ENCODE measurements at places on chromosomes 12 and 14.

- no peak for DNase-seq
Observed at GRCh38 chr14:68286667-68287066, 467.1 kb downstream of the RAD51B start.

- DNase-seq, result no peak
Observed at GRCh38 chr14:64849940-64850339, 29.8 kb downstream of the SPTB start.

GRCh38 chr12:43332977-43333640 is 218.9 kb downstream of the ADAMTS20 start:
- no peak for DNase-seq

GRCh38 chr14:86373886-86374285 is 843.9 kb downstream of the FLRT2 start:
- DNase-seq, result no peak

DNA sequence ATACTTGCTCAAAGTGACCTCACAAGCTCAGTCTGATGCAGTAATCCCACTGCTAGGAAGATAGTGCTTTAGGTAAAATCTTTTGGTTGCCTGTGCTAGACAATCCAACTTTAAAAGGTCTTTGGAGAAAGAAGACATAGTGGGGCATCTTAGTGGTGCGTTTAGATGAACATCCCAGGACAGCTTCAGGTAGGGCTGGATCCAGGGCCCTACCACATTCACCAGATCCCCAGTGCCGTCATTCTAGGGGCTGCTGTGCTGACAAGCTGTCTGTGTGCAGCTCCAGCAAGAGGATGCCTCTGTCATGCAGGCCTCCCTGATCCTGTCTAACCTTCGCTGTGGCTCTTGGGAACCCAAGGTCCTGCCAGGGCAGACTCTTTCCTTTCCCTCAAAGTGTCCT is 100.7 kb upstream of the EIF5 start:
- no peak for DNase-seq

DNA sequence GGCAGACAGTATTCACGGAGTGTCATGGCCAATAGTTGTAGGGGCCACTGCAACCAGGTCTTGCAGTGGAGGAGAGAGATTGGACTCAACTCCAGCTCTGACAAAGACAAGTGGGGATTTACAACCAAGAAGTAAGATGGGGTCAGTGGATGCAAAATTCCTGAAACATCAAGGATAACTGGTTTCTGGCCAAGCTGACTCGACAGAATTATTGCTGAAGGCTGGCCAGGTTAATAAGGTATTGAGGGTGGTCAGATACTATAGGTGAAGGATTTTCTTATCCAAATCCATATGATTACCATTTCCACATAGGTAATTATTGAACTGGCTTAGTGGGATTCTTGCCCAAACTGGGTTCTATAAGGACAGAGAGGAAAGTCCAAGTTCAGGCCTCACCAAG is 64.9 kb upstream of the FOXG1 start:
- DNase-seq, result no peak

DNA sequence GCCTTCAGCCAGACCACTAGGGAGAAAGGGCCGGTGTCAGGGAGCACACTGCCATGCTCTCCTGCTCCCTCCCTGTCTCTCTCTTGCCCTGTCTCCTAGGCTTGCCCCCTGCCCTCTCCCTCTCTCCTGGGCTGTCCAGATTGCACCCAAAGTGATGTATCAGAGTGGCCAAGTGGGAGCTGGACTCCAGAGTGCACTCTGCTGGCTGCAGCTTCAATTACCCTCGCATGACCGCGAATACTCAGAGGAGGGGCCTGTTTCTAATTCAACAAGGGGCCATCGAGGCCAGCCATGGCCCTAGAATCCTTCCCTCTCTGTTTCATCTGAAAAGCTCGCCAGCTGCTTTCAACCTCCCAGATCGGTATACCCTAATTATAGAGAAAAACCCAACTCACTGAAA is 206.4 kb upstream of the FKBP4 start:
- no peak for DNase-seq

DNA sequence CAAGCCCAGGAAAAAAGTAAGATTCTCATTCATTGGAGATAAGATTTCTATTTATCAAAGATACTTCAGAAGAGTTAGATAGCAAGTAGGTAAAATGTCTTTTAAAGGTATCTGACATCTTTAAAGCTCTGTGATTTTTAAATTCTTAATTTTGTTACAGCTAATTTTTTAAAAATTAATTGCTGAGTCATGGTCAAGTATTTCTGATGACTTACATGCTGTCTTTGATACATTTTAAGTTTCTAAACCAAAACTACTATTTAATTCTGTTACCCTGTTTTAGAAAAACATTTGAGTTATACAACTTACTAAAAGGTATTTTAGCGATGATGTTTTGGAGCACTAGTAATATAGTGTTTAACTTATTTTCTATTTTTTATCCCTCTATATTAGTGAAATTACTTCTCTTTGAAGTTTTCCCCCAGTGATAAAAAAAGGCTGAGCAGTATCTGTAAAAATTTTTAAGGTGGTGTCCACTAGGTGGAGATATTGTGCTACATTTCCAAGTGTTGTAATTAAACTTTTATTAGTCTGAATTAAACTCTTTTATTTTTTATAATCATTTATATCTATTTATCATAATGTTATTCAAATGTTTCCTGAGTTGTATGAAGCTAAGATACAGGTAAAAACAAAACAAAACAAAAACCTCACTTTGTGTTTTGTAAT is 11.5 kb downstream of the ALG10 start:
- DNase-seq, result no peak

DNA sequence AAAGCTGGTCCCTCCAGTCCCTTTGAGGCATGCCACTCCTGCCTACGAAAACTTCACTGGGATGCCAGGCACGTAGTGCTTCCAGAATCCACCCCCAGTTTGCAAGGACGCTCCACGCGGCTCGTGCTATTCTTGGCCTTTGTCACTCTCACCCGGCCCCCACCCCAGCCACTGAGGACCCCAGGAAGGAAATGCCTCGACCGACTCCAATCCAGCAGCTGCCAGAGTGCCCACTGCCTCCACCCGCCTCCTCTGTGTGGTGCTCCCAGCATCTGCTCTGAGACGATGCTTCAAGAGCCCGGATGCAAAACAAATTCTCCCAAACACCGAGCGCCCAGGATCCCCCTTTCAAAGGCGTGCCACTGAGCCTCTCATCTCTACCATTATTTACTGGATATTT is 123.9 kb downstream of the RFLNA start:
- DNase-seq, result no peak

GRCh38 chr12:12915656-12916055 is 24.3 kb downstream of the GPRC5A start:
- DNase-seq, result no peak

- DNase-seq, result no peak
Observed at GRCh38 chr12:49616533-49617219, 6.7 kb upstream of the PRPF40B start.

- DNase-seq, result no peak
Observed at GRCh38 chr12:1848745-1849144, 28.4 kb downstream of the LRTM2 start.
